ENCODE measurements at places on chromosomes 5 and 9.
A peak's percentile ranks its signal among the peaks of the same experiment; 100 is the strongest.

- no peak for DNase-seq
Observed at GRCh38 chr5:167481345-167481744, 810.1 kb upstream of the WWC1 start.

DNA sequence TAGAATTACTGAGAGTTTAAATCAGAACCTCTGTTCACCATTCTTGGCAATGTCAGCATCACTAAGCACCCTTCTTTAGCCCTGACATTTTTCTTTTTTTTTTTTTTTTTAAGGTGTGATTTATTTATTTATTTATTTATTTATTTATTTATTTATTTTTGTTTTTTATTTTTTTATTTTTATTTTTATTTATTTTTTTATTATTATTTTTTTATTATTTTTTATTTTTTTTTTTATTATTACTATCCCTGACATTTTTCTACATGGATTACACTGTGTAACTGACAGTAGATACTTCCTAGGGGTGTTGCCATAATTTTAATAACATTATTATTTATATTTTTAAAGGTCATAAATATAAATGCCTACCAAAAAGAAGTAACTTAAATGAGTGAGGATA, 47.0 kb upstream of the TRPM3 start:
- DNase-seq = no peak

DNA sequence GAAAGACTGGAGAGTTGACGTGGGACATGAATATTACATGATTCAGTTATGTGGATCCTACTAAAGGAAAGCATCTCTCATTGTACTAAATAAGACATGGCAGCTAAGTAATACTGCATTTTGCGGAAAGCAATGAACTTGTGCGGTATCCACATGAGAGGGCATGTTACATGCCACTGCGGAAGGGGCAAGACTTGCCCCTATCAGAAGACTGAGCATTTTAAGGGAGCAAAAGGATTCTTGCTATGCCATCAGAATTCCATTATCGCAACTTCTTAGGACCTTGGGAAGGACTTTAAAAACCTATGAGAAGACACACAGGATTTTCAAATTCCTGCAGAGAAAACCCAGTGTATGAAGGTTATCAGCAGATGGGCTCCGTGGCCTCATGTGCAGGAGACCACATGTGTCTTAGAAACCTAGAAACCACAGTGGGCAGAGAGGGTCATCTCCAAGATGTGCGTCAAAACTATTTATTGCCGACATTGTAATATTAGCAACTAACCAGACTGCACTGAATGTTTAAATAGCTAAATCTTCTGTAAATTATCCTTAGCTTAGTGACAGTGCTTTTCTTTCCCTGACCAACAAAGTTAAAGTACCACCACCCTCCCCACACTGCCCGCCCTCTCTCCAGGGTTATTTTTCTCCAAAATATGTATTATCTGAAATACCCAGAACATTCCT, 457.7 kb downstream of the ICE1 start:
- no peak for DNase-seq

- DNase-seq = no peak
Observed at GRCh38 chr5:88688984-88689667, 193.9 kb downstream of the MEF2C start.

- no peak for DNase-seq
Observed at GRCh38 chr9:128611600-128612394, 44.9 kb downstream of the DYNC2I2 start.

- DNase-seq = no peak
Observed at GRCh38 chr9:133098104-133098754, 22.8 kb downstream of the RALGDS start.

- no peak for DNase-seq
Observed at GRCh38 chr9:87503927-87504326, 6.3 kb downstream of the DAPK1 start.

DNA sequence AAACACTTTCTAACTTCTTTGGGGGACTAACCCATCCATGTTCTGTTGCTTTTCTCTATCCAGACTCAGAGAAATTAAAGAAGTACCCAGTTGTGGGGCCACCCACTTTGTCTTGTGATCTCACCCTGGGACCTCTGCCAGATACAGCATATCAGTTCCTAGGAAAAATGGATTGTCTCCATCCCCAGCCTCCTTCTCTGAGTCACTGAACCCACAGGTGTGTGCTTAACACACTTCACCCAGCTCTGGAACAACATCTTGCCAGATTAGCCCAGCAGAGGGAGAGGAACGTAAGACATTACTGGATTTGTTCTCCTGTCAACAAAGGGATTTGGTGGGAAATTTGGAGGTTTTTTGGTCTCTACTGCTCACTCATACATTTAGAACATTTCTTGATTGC, 19.2 kb downstream of the FAM240B start:
- DNase-seq = no peak

DNA sequence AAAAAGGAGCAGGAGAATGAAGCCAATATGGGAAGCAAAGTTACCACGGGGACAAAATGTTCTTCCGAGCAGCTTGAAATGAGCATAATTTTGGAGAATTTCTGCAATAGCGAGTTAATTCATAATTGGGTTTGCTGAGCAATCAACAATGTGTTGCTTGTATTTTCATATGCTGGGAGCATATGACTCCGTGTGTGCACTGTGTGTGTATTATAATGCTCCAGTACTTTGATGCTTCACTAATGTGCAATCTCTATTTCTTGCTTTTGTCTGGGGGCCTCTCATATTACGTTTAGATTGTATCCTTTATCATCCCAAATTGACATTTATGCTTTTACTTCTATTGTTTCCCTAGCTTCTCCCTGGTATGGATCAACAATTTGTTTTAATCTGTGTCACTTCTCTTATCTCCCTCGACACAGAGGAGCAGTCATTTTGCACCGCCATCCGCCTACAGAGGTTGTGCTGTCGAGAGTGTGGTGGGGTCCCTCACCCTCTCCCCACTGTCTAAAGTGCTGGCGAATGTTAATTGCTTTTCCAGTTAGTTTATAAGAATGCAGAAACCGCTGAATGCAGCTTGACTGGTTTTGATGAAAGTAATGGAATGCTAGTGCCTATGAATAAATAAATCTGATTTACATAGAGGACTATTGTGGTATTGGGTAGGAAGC, 372.5 kb upstream of the WWC1 start:
- no peak for DNase-seq

DNA sequence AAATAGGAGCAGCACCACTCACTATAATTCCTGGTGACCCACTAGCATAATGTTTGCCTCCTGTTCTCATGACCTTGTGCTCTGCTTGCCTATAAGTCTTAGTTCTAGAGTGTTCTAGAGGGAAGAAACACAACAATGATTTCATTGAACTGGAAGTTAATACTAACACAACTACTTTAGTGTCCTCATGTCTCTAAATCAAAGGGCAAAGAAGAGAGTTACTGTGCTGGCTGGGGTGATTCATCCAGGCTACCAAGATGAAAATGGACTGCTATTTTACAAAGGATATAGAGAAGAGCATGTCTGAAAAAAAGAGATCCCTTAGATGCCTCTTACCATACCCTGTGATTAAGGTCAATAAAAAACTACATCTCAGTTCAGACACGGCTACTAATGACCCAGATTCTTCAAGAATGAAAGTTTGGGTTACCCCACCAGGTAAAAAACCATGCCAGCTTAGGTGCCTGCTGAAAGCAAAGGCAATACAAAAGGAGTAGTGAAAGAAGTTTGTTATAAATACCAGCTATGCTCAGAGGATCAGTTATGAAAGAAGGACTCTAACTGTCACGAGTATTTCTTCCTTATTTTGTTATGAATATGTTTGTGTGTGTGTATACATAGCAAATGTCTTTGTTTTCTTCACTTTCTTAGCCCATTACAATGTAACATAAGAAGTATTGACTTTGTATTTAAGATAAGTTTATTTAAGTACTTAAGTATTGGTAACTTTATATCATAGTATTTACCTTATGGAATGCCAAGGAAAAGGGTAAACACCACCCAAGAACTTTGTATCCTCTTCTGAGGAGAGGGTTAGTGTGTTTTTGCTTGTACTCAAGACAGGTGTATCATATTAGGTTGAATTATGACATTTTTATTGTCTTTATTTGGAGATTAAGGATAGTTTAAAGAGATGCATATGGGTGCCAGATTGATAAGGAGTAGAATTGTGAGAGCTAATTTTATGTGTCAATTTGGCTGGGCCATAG, 314.1 kb upstream of the PTGER4 start:
- DNase-seq = no peak

DNA sequence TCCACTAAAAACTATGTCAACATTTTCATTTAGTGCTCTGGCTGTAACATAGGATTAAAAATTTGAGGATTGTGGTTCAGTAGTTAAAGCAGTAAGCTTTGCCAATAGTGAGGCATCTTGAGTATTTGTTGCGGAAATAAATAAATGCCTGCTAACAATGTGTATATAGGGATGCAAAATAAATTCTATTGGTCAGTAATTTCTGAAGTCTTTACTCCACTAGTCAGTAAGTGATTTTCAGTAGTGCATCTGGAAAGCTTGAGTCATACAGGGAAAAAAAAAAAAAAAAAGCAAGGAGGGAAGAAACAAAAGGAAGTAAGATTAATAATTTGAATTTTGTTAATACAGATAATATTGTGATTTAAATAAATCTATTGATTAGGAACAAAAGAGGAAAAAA, 21.0 kb downstream of the NIPBL start:
- DNase-seq = peak; percentile 37

DNA sequence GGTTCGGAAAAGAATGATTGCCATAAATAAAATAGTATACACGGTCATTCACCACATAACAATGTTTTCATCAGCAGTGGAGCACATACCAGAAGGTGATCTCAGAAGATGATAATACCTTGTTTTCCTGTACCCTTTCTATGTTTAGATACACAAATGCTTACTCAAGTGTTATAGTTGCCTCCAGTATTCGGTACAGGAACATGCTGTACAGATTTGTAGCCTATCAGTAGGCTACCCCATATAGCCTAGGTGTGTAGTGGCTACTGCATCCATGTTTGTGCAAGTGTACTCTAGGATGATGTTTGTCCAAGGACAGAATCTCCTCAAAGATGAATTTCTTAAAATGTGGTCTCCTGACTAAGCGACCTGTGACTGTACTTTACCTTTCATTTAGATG, 59.2 kb downstream of the ICE1 start:
- no peak for DNase-seq

DNA sequence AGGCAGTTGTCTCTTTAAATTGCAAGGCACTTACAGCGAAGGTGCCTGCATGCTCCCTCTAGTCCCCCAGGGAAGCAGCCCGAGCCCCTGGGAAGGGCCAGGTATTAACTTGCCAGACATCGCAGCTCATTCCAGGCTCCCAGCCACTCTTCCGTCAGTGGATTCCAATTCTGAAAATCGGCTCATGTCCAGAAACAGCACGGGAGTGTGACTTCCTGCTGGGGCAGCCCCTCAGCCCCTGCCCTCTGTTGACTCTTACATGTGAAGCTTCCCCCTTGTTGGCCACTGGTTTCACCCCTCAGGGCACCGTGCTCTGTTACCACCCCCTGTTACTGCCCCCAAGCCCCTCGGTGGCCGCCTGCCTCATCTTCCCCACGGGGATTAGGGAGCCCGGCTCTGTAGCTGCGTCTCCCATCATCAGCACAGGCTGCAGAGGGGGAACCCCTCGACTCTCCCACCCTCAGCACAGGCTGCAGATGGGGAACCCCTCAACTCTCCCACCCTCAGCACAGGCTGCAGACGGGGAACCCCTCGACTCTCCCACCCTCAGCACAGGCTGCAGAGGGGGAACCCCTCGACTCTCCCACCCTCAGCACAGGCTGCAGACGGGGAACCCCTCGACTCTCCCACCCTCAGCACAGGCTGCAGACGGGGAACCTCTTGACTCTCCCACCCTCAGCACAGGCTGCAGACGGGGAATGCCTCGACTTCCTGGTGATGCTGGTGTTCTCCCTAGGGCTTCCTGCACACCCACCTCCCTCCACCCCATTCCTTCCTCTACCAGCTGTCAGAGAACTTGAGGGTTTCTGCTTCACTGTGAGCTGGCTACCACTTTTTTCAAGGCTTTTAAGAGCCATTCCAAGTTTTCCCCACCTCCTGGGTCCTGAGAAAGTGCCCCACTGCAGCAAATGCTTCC, 11.1 kb upstream of the CACNA1B start:
- DNase-seq = no peak

- no peak for DNase-seq
Observed at GRCh38 chr5:179800696-179801201, 5.9 kb downstream of the MGAT4B start.

DNA sequence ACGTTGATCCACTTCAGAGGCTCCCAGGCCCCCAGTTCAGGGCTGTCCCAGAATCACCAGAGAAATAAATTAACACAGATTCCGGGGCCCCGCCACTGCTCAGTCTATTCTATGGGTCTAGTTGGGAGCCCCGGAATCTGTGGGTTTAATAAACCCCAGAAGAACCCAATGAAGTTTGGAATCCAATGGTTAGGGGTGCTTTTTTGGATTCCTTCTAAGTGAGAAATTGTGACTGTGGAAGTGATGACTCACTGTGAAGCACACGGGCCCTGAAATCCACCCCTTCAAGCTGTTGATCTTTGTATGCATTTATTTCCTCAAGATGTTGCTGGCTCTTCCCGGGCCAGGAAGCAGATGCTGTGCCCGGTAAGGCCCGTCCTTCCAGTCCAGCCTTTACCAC, 57.3 kb upstream of the SLC28A3 start:
- DNase-seq = peak; percentile 80

DNA sequence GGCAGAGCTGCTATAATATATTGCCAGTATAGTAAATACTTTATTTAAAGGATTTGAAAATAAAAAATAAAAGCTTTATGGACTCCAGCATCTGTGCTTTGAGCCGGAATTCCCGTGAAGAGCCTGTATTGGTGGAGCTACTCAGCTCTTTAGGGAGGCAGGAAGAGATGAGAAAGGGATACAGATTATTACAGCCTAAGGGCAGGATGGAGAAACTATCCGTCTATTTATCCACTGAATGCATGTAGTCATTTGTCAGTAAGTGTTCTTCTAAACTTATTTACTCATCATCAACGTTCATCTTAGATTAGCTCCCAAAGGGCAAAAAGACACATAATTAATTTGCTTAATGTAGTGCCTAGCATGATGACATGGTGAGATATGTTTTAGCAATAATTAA, 48.4 kb downstream of the SLC1A1 start:
- no peak for DNase-seq

DNA sequence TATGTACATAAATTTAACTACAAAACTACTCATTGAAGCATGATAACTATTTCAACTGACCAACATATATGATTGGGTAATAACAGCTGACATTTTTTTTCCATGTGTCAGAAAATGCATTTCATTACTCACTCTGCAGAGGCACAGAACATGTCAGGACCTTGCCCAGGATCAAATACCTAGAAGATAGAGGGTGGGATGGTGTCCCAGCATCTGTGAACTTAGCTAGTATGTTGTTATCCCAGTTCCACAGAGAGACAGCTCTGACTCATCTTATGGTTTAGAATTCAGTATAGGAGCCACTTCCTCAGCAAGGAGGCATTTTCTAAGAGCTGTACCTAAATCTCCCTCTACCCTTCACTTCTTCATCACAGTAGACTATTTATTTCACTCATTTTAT, 1198.6 kb upstream of the ACO1 start:
- DNase-seq = peak; percentile 68

DNA sequence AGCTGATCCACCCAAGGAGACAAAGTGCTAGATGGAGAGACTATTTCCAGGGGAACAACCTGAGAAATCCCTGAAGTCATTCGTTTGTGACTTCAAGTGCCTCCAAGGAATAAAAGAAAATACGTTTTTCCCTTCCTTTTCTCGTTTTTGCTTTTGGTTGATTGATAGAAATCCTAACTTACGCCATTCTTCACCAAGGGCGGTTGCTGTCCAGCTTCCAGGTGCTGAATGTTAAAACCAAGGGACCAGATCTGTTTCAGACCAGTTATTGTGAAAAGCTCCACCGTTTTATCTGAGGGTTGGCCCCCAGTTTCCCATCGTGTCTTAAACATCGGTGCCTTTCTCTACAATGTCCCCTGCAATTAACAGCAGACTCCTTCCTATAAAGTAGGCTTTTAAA, 600.7 kb upstream of the SGCD start:
- peak; percentile 57 for DNase-seq
